ENCODE measurements at places on chromosomes 12 and 14.

GRCh38 chr14:105011312-105011990 lies 9.4 kb downstream of the CDCA4 start:
- DNase-seq: no peak

DNA sequence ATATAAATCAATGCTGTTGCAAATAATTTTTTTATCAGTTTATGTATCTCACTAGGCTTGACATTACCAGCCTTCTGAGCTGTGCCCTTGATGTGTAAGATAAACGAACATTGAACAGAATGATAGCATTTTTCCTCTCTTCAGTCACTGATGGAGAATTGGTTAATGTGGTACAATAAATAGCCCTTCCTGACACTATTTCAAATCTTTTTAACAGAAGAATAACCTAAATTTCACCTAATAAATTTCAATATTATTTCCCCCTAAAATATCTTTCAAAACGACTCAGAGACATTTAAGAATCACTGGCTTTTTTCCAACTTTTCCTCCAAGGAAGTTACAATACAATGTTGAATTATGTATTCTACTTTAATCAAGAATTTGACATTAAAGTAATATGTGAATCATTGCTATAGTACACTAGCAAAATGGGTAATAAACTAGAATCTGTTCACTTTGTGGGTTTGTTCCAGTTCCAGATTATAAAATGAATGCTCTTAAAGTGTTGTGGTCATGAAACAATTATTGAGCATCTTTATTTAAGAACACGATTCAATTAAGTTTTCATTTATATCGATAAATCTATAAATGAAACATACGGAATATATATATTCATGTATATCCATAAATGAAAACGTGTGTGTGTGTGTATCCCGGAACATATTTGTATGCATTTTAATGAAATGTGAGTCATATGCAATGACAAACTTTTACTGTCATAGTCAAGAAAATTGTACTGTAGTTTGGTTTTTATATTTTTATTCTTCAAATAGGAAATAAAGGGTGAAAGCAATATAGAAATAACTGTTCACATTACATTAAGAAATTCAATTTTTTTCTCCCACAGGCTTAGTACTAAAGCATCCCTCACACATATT lies 2.5 kb upstream of the ATP2B1 start:
- DNase-seq: no peak

- no peak for DNase-seq
Measured at GRCh38 chr14:96861568-96862310, 64.6 kb downstream of the VRK1 start.

GRCh38 chr14:95164506-95164905 lies 7.2 kb upstream of the DICER1 start:
- DNase-seq: no peak

DNA sequence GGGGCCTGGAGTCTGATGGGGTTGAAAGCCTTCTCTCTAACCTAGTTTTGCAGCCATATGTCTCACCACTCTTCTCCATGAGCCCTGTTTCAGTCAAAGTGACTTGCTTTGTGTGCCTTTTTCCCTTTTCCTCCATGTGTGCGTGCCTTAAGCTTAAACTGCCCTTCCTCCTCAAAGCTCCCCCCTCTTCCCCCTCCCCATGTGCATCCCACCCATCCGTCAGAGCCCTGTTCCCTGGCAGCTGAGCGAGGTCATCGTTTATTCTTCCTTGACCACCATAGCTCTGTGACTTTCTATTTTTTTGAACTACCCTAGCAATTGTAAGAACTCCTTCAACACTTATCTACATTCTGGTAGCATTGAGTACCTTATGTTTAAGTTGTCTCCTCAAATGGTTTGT lies 24.9 kb downstream of the SAMD4A start:
- DNase-seq: no peak

GRCh38 chr12:61111218-61111617 lies 1149.0 kb upstream of the USP15 start:
- no peak for DNase-seq

GRCh38 chr14:96189281-96189711 lies 15.3 kb upstream of the BDKRB2 start:
- DNase-seq: peak; percentile 4

DNA sequence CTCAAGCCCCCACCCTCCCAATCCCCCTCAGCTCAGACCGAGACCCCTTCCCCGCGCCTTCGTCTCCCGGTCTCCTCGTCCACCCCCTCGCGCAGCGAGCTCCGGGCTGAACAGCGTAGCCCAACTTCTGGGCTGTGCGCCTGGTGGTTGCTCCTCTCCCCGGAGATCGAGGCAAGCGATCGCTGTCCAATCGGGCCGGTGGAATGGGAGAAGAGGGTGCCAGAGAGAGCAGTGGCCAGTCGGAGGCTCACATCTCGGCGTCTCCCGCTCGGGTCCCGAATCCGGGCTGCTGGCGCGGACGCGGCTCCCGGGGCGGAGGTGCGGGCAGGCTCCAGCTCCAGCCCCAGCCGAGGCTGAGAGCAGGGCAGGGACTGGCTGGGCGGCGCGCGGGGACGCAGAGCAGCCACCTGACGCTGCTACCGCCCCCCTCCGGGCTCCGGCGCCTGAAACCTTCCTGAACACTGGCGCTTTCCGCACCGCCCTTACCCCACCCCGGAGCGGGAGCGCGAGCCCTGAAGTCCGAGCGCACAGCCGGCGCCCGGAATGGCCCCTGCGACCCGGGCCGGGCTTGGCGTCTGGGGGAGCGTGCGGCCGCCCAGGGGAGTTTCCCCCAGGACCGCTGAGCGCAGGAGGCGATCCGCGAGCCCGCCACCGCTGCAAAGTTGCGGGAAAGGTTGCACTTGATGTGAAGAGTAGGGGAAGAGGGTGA lies 508 bp upstream of the KCNH5 start:
- no peak for DNase-seq

- no peak for DNase-seq
Measured at GRCh38 chr12:116333402-116333801, 55.9 kb upstream of the MED13L start.

GRCh38 chr12:78392918-78393317 lies 471.7 kb upstream of the SYT1 start:
- no peak for DNase-seq

- no peak for DNase-seq
Measured at GRCh38 chr12:51218607-51219161, 822 bp upstream of the POU6F1 start.

- peak; percentile 95 for DNase-seq
Measured at GRCh38 chr12:14961466-14962152, at the start of gene ARHGDIB. Gene ARHGDIB, minus strand, starts transcription at chr12:14961601. Its CDS starts 10,889 bp downstream, at chr12:14950712.

GRCh38 chr12:26157001-26157400 lies 32.2 kb upstream of the BHLHE41 start:
- no peak for DNase-seq

DNA sequence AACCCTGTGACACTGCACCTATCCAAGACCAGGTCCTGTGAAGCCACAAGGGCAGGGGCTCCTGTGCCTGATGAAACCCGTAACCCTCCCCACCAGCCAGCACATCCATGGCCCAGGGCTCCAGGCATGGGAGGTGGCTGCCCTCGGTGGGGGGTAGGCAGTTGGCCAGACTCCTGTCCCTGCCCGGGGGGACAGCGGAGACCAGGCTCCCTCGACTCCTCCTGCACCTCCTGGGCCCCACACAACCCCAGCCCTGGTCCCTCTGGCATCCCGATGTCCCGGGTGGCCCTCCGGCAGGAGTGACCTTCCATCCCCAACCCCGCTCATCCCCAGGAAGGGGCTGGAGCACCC lies 11.4 kb downstream of the AKT1 start:
- no peak for DNase-seq

- DNase-seq: peak; percentile 40
Measured at GRCh38 chr12:68122236-68122920, 37.2 kb downstream of the IFNG start.

DNA sequence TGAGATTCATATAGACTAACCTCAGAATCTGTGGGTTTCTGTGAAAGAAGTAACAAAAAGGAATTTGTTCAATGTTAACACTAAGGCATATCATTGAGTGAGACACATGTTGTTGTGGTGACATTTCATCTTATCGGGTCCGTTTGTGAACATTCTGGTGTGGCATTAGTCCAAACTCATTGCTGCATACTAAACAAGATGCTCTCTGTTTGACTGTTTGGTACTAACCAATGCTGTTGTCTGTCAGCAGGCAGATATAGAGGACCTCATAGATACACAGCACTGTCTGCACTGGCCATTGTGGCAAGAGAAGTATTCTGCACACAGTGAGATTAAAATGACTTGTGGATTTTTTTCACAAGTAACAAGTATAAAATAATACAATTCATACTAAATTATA lies 41.2 kb downstream of the SLC25A21 start:
- no peak for DNase-seq

- DNase-seq: no peak
Measured at GRCh38 chr12:55716582-55716957, 724 bp downstream of the BLOC1S1 start.

DNA sequence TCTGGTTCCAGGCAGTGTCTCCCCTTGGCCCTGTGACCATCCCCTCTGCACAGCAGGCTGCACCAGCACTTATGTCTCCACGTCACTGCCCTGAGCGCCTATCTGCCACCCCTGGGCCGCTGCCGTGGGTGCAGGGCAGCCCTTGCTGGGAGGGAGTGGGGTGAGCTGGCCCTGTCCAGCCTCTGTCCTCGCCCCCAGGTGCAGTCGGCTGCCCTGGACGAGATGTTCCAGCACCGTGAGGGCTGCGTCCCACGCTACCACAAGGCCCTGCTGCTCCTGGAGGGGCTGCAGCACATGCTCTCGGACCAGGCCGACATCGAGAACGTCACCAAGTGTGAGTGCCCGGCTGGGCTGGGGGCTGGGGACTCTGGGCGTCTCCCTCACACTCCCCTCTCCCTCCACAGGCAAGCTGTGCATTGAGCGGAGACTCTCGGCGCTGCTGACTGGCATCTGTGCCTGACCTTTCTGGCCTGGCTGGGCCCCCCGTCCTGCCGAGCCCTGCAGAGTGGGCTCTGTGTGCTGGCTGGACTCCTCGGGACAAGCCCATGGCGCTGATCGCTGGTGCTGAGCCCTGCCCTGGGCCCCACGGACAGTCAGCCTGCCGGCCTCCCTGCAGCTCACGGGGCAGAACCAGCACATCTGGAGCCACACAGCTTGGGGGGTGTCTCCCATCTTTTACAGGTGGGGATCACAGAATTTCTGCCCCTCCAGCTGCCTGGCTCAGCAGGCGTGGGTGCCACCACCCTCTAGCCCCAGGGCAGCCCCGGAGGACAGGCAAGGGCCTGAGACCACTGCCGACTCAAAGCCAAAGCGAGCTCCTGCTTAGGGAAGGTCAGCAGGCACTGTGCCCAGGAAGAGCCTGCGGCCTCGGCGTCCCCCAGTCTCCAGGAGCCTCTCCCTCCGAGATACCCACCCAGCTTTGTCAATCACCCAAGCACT lies 7.9 kb upstream of the PUS1 start:
- no peak for DNase-seq

DNA sequence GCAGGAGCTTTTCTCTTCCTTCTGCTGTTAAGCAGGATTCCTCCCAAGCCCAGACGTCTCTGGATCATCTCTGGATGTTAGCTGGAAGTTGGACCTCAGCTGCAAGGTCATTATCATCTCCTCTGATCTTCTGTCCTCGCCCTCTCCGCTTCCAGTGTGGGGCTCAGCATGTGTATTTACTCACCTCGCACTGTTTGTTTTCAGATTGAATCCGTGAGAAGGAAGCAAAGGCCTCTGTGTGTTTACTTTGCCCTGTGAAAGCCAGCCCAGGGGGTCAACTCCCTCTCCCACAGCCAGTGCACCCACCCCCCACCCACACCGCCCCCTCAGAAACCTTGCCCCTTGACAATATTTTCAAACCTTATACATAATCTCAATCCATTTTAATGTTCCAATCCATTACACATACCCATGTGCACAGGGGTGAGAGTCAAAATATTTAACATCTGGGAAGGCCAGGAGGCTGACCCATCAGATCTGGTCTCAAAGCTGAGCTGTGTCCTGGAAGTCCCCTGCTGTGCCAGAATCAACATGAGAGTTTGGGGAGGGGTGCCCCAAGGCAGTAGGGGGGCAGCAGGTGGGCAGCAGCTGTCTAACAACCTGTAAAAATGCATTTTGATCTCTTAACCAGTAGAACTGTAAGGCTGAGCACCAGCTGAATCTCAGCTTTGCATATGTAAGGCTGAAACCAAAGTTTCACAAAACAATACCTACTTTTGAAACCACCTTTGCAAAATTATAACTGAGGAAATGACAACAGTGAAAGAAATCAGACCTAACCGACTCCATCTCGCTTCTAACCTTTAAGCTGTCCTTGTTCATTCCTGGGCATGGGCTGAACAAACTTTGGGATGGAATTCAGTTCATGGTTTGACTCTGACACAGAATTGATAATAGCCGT lies 157.9 kb downstream of the ZNF664 start:
- no peak for DNase-seq

DNA sequence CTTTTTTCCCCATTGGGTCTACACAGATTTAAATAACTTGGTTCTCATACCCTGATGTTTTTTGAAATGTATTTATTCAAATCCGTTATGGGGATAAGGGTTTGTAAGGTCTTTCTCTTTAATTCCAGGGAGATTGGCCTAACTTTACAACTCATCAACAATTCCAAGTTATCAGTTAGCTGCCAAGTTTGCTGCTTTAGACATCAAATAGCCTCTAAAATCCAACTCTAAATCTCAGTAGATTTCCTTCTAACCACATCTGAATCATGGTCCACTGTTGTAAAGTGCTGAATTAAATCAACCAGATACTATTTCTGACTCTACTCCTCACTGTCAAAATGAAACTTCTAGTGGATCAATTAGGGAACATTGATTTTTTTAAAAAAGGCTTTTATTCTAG lies 364.1 kb upstream of the E2F7 start:
- DNase-seq: no peak

DNA sequence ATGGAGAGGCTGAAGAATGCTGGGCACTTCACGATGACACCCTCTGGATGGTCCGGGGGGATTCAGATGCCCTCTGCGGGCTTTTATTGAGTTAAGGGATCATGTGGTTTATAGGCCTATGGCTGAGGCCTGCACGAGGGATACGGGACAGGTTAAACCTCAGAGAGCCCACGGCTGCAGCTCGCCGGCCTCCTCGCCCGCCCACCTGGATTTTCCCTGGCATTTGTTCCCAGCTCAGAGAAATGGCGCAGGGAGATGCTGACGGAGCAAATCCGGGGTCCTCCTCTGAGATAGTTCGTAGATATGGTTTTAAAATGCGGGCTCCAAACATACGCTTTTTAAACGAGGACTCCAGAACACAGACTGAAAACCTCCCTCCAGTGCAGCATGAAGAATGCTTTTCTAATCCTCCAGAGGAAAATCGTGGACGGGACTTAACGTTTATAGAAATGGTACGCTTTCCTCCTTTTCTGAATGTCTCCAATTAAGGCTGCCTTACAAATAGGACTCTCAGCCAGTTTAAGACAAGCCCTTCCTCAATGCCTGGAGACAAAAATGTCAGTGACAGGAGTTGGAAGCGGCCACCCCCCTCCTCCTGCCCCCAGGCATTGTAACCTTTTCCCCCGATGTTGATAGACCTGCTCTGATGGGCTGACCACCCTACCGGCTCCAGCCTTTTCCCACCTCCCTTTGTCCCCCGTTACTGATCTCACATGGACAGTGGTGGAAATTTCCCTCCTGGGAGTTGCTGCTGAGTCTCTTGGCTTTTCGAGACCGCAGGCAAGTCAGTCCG lies 16.6 kb downstream of the CCND2 start:
- no peak for DNase-seq

- DNase-seq: peak; percentile 72
Measured at GRCh38 chr12:27332714-27333402, at the start of gene BMAL2. Gene BMAL2, plus strand, starts transcription at chr12:27332836. Its CDS starts 237 bp downstream, at chr12:27333073.

Measured in activated CD4-positive, alpha-beta T cell treated with anti-CD3 and anti-CD28 coated beads, Interleukin-10, Interleukin-2, amounts not matched to agents 100 ng/mL and 50 ng/mL, durations not matched to agents 16 hours and 8 hours (primary cell).